Occipital lobe (tissue), 3 donors: ENCODE measurements at places on chromosomes 2 and 18. TPM values are rescaled to one million over a fixed set of nuclear protein-coding genes. Genes with fewer than 3 reads are reported as not detected.

The IRS1 gene
- 13.9 TPM for total RNA-seq

DNA sequence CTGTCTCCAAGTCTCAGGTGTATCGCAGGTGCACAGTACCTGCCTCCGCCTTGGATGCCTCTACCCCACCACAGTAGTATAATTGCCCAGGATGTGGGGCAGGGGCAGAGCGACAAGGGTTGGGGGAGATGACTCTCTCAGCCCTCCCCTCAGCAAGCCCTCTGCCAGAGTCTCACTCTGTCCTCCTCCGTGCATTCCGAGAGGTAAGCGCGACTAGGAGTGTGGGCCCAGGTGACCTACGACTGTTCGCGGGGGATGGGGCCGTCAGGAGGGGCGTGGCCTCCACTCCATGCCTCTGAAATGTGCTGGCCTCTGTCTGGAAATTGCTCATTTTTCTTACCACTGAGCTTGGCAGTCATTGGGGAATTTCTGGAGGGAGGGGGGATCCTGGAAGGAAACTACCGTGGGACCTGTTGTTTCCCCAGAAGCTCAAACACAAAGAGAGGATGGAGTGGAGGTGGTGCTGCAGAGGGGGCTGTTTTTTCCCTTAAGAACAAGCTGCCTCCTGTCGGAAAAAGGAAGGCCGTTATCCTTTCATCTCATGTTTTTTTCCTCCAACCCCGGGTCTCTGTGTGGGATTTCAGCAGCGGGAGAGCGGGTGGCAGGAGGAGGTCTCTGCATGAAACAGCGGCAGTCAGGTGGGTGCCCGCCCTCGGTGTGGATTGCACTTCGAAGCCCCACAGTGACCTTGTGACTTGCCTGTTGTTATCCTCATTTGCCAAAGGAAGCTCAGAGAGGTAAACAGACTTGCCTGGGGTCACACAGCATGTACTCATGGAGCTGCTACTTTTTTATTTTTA, 13.0 kb upstream of the RALB start:
- no peak for DNase-seq

DNA sequence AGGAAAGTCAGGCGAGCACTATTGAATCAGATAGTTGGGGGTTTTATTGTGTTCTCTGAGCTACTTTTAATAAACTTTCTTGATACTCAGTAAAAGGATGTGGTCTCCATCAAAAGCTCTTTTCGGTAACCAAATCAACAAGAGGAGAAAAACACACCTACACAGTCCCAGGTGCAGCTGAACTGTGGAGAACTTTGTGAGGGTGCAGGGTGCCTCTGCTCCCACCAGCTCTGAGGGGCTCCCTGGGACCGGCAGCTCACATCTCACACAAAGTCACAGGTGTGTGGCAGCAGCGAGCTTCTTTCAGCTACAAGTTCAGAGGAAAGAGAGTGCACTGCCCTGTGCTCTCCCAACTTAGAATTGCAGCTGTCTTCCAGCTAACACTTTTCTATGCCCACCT, 650.4 kb downstream of the RNF144A start:
- no peak for DNase-seq

- DNase-seq: no peak
Observed at GRCh38 chr18:38572554-38573111, 1007.0 kb upstream of the CELF4 start.

GRCh38 chr2:23351388-23352141, 33.4 kb upstream of the KLHL29 start:
- peak; percentile 67 for DNase-seq
